ENCODE measurements at places on chromosomes 5 and 9.

- no peak for DNase-seq
Measured at GRCh38 chr9:16728137-16728508, 142.3 kb downstream of the BNC2 start.

DNA sequence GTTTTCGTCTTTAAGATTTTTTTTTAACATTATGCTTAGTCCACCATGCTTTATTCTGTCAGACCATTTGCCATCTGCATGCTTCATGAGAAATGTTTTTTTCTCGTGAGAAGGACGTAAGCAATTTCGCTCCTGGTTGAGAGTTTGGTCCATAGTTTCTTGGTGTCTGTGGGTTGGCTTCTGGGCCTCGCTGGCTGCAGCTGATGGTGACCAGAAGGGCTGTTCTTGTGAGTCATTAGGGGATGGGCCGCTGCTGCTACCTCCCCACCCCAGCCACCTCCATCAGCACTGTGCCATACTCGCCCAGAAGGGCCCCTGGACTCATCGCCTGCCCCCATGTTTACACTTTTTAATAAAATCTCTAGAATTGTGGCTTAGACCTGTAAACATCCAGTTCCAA, 11.4 kb downstream of the SYK start:
- no peak for DNase-seq

GRCh38 chr5:10862085-10862484, 101.1 kb upstream of the DAP start:
- DNase-seq = no peak

- DNase-seq = no peak
Measured at GRCh38 chr9:70962761-70963440, 158.5 kb downstream of the TRPM3 start.

DNA sequence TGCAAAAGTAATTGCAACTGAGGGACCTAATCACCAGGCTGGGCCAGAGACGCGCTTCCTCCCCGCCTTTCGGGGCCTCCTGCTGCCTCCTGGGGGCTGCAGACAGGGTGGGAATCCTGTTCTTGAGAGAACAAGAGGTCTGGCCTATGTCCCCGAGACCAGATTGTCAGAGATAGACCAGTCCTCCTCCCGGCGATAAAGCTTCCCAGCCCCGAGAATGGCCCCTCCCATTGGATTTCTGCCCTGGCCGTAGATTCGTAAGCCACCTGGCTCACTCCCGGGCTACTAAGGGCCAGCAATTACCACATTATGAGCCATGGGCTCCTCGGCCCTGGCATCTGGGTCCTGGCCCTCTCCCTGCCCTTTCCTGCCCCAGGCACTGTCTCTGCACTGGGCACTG, 70.4 kb downstream of the HRH2 start:
- no peak for DNase-seq

DNA sequence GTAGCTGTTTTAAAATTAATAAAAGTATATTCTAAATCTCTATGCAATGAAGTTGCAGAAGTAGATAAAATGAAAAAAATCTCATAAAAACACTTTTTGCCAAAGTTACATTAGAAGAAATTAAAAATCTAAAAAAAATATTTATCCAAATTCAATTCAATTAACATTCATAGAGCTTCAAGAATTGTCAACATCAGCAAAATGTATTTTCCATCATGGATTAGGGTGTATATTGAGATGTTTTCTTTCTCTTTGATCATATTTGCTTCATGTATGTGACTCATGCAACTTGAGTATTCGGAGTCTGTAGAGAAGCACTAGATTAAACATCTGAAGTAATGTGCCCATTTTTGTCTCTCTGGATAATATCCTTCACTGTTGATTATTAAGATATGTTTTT, 415.3 kb upstream of the FAM174A start:
- DNase-seq = no peak

GRCh38 chr5:140424135-140424534, 22.5 kb downstream of the ANKHD1 start:
- DNase-seq = no peak
